ENCODE measurements at places on chromosomes 4 and X. TPM values are rescaled to one million over a fixed set of nuclear protein-coding genes. Genes with fewer than 3 reads are reported as not detected.

Gene CXCL6
- total RNA-seq = not detected

Gene GPRASP1
- total RNA-seq = 0.51 TPM

Gene RASGEF1B
- not detected for total RNA-seq

Gene TECRL
- not detected for total RNA-seq

Gene SHROOM2
- total RNA-seq = 1.3 TPM

Gene GAGE2A
- not detected for total RNA-seq

Gene HTN1
- not detected for total RNA-seq

Gene MAGEC3
- not detected for total RNA-seq

Gene PAGE2B
- not detected for total RNA-seq

DNA sequence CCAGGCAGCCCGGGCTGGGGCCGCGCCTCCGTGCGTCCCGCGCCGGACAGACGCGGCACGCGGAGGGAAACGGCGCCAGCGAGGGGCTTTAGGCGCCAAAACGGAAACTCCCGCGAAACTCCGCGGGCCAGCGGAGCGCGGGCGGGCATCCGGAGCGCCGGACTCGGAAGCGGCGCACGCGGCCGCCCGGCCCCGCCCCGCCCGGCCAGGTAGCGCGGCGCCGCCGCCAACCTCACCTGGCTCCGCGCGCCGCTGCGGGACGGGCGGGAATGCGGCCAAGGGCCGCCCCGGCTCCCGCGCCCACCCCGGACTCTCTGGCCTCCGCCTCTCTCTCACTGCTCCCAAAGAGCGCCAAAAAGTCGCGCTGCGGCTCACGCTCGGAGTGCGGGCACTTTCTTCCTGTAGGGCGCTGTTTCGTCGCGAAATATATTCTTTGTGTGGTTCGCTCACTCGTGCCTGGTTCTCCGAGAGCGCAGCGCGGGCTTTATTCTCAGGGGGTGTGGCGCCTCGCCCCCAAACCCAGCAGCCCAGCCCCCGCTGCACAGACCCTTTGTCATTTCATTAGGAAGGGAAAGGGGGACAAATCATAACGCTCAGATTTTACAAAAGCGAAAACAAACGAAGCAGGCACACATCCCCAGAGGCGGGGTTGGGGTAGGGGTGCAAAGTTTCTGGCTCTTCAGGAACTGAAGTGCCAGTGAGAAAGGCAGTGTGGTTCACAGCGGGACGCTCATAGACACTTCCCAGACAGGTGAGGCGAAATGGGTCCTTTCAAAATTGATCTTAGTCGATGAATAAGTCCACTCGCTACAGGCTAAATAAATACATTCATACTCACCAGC is 961 bp upstream of the MBNL3 start:
- no peaks in the 10 kb centered on the region for H3K36me3 ChIP-seq
- DNase-seq = peak; percentile 41
- H3K4me3 ChIP-seq = peak overlapping the region; percentile 73
- peak overlapping the region; percentile 94 for H3K27ac ChIP-seq

GRCh38 chrX:22122510-22122909 is 90.4 kb downstream of the PHEX start:
- DNase-seq = no peak
- H3K27ac ChIP-seq = no peak overlapping the region
- no peak overlapping the region for H3K4me3 ChIP-seq
- H3K27me3 ChIP-seq = no peaks in the 10 kb centered on the region
- H3K4me1 ChIP-seq = peaks cover 5% of the 10 kb centered on the region
- H3K36me3 ChIP-seq = no peaks in the 10 kb centered on the region

GRCh38 chr4:129481107-129481506 is 385.2 kb downstream of the C4orf33 start:
- H3K4me3 ChIP-seq = no peak overlapping the region
- H3K36me3 ChIP-seq = no peaks in the 10 kb centered on the region
- H3K27ac ChIP-seq = no peak overlapping the region
- DNase-seq = no peak
- H3K4me1 ChIP-seq = no peaks in the 10 kb centered on the region

GRCh38 chr4:169351872-169352271 is 81.1 kb upstream of the SH3RF1 start:
- H3K27ac ChIP-seq = no peak overlapping the region
- H3K4me1 ChIP-seq = no peaks in the 10 kb centered on the region
- DNase-seq = no peak
- H3K4me3 ChIP-seq = no peak overlapping the region
- no peaks in the 10 kb centered on the region for H3K27me3 ChIP-seq
- no peaks in the 10 kb centered on the region for H3K36me3 ChIP-seq

DNA sequence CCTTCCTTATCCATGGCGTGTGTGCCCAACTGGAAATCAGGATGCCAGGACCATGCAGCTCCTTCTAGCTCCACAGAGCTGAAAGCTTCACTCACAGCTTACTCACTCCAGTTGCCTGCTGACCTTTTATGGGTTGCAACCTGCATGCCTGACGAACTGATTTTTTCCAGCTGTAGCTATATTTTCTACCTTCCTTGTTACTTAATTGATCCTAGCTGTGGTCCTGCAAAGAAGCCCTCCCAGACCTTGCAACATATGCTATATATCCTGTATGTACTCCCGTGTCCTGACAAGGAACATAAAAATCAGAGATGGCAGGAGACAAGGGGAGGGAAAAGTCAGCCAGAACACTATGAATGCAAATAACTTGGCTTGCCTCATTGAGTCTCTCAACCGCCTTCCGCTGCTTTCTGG is 135.3 kb upstream of the LDB2 start:
- no peak for DNase-seq
- no peak overlapping the region for H3K27ac ChIP-seq
- H3K4me1 ChIP-seq = no peaks in the 10 kb centered on the region
- H3K27me3 ChIP-seq = peaks cover 5% of the 10 kb centered on the region
- no peaks in the 10 kb centered on the region for H3K36me3 ChIP-seq

GRCh38 chr4:122073615-122074014 is 78.5 kb upstream of the BLTP1 start:
- no peak for DNase-seq
- H3K4me3 ChIP-seq = no peak overlapping the region
- no peak overlapping the region for H3K27ac ChIP-seq
- H3K36me3 ChIP-seq = no peaks in the 10 kb centered on the region

DNA sequence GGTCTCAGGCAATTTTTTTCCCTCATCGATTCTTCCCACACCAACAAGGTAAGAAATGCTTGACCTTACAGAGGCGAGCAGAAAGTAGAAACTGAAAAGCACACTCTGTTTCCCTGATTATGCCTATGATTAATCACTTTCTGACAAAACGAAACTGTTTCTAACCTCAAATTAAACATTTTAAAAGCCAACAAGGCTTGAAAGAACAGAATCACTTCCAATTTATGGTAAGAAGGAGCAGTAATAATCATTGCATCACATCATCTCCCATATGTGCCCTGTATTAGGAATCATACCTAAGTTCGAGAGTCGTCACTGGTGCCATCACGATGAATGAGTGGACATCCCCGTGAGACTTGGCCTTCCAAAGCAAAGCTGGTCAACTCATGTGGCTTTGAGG is 12.5 kb upstream of the CXCL13 start:
- H3K27me3 ChIP-seq = no peaks in the 10 kb centered on the region
- H3K36me3 ChIP-seq = no peaks in the 10 kb centered on the region
- no peak overlapping the region for H3K27ac ChIP-seq
- H3K4me3 ChIP-seq = no peak overlapping the region

DNA sequence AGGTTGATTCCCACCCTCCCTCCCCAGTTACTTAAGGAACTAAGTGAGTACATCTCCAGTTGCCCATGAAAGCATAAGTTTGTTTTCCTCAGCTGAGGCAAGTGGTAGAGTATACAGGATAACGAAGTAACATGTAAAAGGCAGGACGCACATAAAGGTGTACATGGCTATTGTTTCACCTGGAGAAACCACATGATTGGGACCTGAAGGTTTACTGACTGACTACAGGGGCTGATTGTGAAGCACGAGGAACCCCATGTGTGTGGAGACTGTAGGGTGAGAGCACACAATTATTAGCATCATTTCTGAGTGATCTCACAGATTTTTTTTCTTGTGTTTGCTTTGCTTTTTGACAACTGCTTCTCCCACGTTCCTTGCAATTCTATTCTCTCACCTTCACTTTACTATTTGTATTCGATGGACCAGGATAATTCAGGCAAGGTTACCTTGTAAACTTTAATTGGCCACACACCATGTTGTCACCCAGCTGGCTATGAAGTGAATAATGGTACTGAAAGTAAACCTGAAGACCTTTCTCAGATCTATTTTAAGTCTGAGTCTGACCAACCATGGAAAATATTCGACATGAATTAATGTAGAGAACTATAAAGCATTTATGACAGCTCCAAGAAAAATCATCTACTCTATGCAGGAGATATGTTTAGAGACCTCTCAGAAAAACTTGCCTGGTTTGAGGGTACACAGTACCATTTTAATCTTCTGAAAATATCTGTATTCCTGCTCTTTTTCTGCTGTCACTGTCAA is 102.5 kb upstream of the MYOZ2 start:
- no peak overlapping the region for H3K4me3 ChIP-seq
- H3K4me1 ChIP-seq = no peaks in the 10 kb centered on the region
- no peak overlapping the region for H3K27ac ChIP-seq
- no peaks in the 10 kb centered on the region for H3K27me3 ChIP-seq

GRCh38 chrX:16870862-16871815 is 977 bp upstream of the RBBP7 start:
- no peaks in the 10 kb centered on the region for H3K27me3 ChIP-seq
- peaks cover 28% of the 10 kb centered on the region for H3K4me1 ChIP-seq
- H3K4me3 ChIP-seq = peak overlapping the region; percentile 72

GRCh38 chr4:185797596-185798338 is 14.2 kb downstream of the SORBS2 start:
- H3K4me3 ChIP-seq = no peak overlapping the region
- no peaks in the 10 kb centered on the region for H3K27me3 ChIP-seq
- peaks cover 50% of the 10 kb centered on the region for H3K4me1 ChIP-seq
- DNase-seq = no peak
- peaks cover 5% of the 10 kb centered on the region for H3K36me3 ChIP-seq
- H3K27ac ChIP-seq = no peak overlapping the region

- no peak for DNase-seq
- peaks cover 37% of the 10 kb centered on the region for H3K4me1 ChIP-seq
- H3K27ac ChIP-seq = no peak overlapping the region
- no peaks in the 10 kb centered on the region for H3K27me3 ChIP-seq
Observed at GRCh38 chr4:39541987-39542610, 14.9 kb upstream of the UGDH start.

DNA sequence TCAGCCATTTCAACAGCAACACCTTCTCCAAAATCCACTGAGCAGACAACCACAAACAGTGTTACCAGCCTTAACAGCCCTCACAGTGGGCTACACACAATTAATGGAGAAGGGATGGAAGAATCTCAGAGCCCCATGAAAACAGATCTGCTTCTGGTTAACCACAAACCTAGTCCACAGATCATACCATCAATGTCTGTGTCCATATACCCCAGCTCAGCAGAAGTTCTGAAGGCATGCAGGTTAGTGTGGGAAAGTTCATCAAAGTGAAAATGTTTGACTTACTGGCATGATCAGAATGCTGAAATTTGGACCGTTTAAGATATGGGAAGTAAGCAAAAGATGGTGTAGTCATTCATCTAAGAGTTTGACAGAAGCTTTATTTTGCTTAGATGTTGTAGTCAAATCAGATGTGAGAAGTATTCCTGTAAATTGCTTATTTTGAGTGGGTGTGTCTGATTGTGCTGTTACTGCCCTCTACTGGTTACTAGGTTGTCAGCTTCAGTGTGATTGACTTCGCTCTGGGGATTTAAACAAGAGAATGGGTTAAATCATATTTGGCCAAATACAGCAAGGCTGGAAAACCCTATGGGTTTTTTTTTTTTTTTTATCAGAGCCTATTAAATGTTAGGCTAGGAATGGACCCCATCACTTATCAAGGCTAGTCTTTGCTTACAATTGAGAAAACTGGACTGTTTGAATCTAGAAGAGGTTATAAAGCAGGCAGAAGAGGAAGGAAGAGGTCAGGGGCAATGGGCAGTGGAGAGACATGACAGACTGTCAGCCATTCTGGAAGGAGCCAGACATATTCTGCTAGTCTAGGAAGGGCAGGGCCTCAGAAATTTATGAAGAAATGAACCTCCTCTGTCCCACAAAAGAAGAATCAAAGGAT is 130.3 kb downstream of the DIPK2B start:
- no peaks in the 10 kb centered on the region for H3K4me1 ChIP-seq
- no peak overlapping the region for H3K4me3 ChIP-seq
- H3K27ac ChIP-seq = no peak overlapping the region
- peaks cover 20% of the 10 kb centered on the region for H3K36me3 ChIP-seq
- no peaks in the 10 kb centered on the region for H3K27me3 ChIP-seq
- peak; percentile 12 for DNase-seq

DNA sequence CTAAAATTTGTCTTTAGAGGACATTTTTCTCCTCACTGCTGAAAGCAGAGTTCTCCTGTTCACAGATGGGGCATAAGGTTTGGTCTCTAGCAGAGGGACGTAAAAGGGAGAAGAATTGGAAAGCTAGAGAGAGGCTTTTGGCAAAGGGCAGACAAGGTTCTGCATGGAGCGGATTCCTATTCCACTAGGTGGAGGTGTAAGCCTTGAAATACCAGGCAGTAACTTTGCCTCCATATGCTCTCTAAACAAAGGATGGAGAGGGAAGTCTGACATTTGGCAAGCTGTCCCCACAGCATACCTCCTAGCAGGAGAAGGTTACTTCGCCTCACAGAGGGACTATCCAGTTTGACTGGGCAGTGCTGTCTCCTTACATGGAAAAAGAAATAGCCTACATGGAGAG is 174.7 kb downstream of the DACH2 start:
- DNase-seq = peak; percentile 23
- no peak overlapping the region for H3K27ac ChIP-seq
- no peak overlapping the region for H3K4me3 ChIP-seq
- H3K27me3 ChIP-seq = no peaks in the 10 kb centered on the region
- H3K36me3 ChIP-seq = no peaks in the 10 kb centered on the region
- H3K4me1 ChIP-seq = no peaks in the 10 kb centered on the region

DNA sequence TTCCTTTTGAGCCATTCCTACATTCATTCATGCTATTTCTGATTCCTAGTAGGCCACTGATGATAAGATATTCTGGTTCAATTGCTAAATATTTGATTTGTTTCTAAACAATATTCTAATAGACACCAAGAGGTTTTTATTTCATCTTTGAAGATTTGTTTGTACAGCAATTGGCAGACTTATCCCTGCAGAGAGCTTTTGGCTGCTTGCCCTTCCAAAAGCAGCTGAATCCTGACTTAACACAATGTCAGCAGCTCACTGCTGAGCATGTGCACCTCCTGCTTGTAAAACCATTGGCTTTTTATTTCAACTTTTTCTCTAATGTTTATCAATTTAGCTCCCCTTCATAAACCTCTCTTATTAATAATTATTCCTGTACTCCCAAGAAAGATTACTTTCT is 45.3 kb downstream of the MMRN1 start:
- H3K4me1 ChIP-seq = no peaks in the 10 kb centered on the region
- no peak for DNase-seq
- no peak overlapping the region for H3K27ac ChIP-seq
- no peaks in the 10 kb centered on the region for H3K27me3 ChIP-seq
- H3K36me3 ChIP-seq = no peaks in the 10 kb centered on the region

GRCh38 chrX:20159797-20160385 is 18.3 kb upstream of the EIF1AX start:
- H3K36me3 ChIP-seq = peaks cover 3% of the 10 kb centered on the region
- H3K4me1 ChIP-seq = peaks cover 12% of the 10 kb centered on the region
- no peak for DNase-seq
- H3K27me3 ChIP-seq = no peaks in the 10 kb centered on the region
- H3K27ac ChIP-seq = no peak overlapping the region

GRCh38 chr4:127660284-127660885 is 27.6 kb downstream of the INTU start:
- no peak overlapping the region for H3K4me3 ChIP-seq
- no peaks in the 10 kb centered on the region for H3K4me1 ChIP-seq
- DNase-seq = no peak
- H3K36me3 ChIP-seq = 0 out of 3 replicates have a peak, but pooled peaks cover 3% of the 10 kb centered on the region
- H3K27ac ChIP-seq = no peak overlapping the region
- H3K27me3 ChIP-seq = no peaks in the 10 kb centered on the region
